ENCODE measurements at places on chromosomes 2 and 18. TPM values are rescaled to one million over a fixed set of nuclear protein-coding genes. Genes with fewer than 3 reads are reported as not detected.

GRCh38 chr2:223976635-223977226, 19.5 kb downstream of the MRPL44 start:
- DNase-seq = no peak

TMEM237 gene
- 25.2 TPM for total RNA-seq

RAPH1 gene
- 17.7 TPM for total RNA-seq

HRH4 gene
- total RNA-seq = not detected

CNRIP1 gene
- total RNA-seq = 30.2 TPM

RND3 gene
- total RNA-seq = 69.4 TPM

GRCh38 chr2:212995920-212996319, 155.5 kb downstream of the IKZF2 start:
- DNase-seq = no peak

GRCh38 chr2:151927501-151928221, 99.4 kb upstream of the ARL5A start:
- no peak for DNase-seq

NMUR1 gene
- total RNA-seq = not detected

GAL3ST2 gene
- not detected for total RNA-seq

DNA sequence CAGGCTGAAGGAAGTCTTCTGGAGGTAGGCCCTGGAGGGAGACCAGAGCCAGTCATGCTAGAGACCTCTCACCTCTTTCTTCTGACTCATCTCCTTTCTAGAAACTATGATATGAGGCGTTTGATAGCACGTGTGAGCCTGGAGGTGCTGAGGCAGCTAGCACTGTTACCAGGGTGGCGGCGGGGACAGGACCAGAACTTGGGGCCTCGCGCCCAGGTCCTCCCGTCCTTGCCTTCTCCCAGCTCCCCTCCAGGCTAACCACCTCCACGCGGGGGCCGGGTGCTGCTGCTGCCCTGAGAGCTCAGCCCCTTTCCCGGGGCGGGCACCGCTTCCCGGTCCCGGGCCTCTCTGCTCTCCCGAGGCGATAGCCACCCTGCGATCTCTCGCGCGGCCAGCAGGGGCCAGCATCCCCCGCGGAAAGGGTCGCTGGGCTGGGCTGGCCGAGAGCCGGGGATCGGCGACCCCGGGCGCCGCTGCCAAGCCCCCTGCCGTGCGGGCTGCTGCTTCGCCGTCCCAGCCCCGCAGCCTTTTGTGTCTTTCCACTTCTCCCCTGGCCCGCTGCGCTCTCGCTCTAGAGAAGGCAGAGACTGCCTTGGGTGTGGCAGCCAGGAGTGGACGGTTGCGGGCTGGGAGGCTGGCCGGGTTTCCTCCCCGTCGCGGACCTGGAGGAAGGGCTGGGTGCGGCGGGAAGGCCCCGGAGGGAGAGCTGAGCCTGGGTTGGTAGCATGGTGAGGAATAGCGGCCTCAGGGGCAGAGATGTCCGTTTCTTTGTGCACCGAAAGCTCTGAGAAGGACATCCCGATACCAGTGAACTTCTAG, 49.1 kb downstream of the TMEM17 start:
- peak; percentile 79 for DNase-seq

- DNase-seq = no peak
These were observed 329.3 kb downstream of the INSIG2 start for GRCh38 chr2:118417406-118418120.

GRCh38 chr2:78870343-78870967, 155.0 kb upstream of the REG3G start:
- no peak for DNase-seq

DNA sequence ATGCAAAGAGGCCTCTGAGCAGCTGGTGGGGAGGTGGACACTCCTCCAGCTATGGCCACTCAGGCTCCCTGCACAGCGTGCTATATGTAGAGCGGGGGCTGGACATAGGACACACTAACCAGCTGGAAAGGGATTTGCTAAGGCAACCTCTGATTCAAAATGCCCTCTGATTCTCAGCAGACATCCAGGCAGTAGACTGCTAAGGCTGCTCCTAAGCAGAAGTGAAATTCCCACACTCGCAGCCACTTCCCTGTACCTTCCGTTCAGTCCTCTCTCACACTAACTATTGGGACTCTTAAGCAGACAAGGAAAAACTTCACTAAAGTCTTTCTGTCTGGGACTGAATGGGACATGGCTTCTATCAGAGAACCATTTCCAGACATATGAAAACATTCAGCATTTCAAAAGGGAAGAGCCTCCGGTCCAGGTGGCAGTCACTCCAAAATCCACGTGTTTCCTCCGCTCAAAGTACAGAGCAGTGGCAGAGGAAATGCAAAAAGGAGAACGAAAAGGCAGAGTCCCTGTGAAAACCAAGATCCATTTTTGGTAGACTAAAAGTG, 265.8 kb downstream of the TTC32 start:
- no peak for DNase-seq

DNA sequence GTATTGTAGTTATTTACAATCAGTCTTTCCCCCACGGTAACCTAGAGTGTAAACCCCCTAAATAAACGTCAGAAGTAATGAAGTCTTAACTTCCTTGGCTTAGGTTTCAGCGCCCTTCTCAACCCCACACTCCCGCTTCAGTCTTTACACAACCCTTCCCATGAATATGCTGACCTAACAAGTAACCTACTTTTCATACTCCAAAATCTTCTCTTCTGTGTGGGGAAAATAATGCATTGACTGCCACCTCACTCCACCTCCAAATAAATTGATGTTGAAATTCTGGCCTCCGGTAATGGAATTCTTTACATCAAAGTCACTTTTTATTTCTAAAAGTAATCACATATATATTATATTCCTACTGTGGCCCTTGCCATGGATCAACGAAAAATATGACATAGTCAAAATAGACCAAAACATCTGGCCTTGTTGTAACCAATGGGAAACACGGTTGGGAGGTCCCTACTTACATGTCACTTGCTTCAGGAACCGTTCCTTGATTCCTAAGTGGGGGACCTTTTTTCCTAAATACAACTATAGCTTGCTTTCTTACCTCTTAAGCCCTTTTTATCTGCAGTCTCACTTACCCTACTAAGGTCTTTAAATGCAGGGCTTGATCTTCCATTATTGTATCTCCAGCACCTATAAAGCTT, 961 bp downstream of the GEN1 start:
- DNase-seq = no peak

GLB1L gene
- 20.7 TPM for total RNA-seq

DNA sequence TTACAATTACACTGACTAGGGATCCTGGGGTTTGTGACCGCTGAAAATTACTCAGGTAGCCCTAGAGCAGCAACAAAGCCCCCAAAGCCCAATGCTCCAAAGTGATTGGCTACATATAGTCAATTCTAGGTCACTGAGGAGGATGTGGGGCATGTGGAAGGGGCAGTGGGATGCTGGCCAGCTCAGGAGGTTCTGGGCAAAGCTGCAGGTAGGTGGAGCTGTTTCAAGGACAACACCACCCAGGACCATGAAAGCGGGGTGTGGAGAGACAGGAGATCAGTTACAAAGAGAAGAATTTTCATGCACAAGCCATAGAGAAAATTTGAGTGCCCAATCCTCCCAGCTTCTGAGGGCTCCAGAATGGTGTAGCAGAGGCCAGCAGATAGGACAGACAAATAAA, 75.0 kb upstream of the CCDC85A start:
- DNase-seq = no peak

GRCh38 chr2:60522462-60522861, 31.0 kb downstream of the BCL11A start:
- DNase-seq = no peak

- DNase-seq = no peak
These were observed 980 bp upstream of the PDE6D start for GRCh38 chr2:231781798-231782726.

DNA sequence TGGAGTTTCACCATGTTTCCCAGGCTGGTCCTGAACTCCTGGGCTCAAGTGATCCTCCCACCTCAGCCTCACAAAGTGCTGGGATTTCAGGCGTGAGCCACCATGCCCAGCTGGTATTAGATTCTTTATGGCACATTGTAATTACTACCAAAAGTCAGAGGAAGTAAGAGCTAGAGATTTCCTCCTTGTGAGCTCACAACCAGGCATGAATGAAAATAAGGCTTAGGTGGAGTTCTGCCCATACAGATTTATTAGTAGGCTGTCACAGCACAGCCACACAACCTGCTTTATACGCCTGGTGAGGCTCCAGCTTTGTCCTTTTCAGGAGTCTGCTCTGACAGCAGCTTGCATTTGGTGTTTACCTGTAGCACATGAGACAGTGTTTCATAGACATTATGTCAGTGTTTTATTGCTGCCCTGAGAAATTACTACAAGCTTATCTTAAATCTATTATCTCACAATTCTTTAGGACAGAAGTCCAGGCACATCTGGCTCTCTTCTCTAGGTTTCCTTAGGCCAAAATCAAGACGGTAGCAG, 156.6 kb downstream of the TANC1 start:
- no peak for DNase-seq

DNA sequence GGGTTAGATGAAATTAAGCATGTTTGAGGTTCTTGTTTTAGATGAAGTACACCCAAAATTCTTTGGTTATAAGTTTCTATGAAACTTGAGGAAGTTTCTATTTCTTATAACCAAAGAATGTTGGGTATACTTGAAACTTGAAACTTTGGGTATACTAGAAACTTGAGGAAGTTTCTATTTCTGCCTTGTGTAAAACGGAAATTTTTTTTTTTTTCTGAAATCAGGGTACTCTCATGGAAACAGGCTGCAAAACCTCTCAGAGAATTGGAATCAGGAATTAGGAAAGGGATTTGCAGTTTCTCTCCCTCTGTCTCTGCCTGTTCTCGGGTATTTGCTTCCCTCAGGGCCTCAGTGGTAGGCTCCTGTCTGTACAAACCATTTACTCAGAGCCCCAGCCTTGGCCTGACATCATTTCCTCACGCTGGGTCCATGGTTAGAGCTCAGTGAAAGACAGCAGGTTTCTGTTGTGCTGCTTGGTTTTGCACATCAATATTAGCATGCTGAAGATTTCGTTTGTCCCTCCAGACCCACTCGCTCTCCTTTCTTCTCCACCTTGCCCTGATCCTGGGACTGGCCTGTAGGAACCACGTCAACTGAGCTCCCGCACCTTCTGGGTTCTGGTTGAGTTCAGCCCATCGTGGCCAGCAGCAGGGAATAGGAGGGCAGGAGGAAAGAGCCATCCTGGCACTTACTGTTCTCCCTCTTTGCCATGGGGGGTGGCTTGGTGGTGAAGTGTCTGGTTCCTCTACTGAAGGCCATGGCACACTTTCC, 106.4 kb downstream of the POLR1A start:
- peak; percentile 26 for DNase-seq

MYO3B gene
- not detected for total RNA-seq

GRCh38 chr2:31329081-31329625, 85.4 kb downstream of the XDH start:
- DNase-seq = no peak

SCLY gene
- total RNA-seq = 6.5 TPM

CHAC2 gene
- total RNA-seq = 5.3 TPM

Measured in uterus (tissue), 4 donors.